CD4-positive, alpha-beta T cell treated with Interleukin-4 for 1 hour (primary cell): ENCODE measurements at places on chromosomes 5 and 9.

DNA sequence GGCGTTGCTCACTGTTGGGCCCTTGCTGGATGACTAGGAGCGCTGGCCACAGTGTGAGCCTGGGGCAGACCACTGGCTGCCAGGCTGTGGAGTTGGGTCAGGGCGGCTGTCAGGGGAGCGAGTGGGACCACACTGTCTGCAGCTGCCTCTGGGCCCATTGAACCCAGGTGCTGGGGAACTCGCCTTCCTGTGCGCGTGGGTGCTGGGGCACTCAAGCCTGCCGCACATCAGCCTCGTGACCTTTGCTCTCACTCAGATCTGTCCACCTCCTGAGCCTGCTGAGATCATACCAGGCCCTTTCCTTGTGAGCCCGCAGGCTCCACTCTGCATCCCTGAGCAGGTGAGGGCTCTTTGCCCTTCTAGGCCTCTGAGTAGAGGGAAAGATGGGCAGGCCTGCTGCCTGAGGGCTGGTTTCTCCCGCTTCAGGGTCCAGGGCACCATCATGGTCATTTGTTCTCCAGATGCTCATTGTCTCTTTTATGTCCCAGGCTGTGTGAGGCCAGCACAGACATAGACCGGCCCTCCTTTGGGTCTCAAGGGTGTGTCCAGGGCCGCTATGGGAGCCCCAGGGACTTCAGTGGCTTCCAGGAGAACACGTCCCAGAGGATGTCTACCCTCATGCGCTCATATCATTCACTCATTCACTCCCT, 26.5 kb downstream of the WNK2 start:
- no peak for DNase-seq

- DNase-seq: peak; percentile 25
These were observed 69.3 kb downstream of the MLLT3 start for GRCh38 chr9:20552874-20553557.

GRCh38 chr9:91725651-91726050, 224.4 kb downstream of the ROR2 start:
- no peak for DNase-seq

GRCh38 chr9:121819428-121820231, 168.2 kb downstream of the DAB2IP start:
- DNase-seq: no peak

DNA sequence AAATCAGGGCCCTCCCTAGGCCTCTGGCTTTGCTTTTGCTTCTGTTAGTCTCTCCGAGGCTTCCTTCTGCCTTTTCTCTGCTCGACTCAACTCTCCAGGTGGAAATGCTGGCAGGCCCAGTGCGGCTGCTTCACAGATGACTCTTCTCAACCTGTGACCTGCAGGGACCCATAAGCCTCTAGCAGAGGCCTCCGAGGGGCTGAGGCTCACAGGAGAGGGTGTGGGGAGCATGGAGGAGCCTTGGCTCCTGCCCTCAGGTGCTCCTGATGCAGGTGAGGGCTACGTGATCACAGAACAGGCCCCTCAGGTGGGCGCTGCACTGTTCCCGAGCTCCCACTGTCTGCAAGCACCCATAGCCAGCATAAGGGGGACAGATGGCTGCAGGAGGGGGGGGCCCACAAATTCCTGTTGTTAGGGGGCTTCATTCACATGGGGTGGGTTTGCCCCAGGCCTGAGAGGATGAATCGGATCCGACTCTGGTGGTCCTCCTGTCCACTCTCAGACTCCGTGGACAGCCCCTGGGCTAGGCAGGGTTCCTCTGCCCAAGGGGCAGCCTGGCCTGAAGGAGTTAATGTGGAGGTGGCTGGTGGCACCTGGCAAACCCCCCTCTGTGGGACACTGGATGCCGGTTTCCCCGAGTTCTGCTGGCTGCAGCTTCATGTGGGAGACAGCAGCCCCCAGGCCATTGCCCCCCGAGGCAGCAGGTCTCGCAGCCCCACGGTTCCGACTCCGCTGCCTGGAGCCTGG, 10.9 kb upstream of the FCN2 start:
- no peak for DNase-seq

DNA sequence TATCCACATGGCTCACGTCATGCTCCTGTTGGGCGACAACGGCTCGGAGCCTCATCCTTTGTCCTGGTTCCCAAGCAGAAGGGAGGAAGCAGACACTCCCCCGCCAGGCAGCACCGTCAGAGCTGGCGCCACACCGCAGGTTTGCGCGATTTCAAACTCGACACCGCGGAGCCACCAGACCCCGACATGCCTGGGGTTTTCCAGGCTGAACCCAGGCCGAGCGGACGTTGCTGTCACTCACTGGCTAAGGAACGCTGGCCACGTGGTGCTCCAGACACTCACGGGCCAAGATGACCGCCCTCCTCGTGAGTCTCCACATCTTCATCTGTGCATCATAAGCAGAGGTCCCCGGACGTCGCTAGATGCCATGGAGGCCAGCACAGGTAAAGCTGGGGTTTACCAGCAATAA, 9.0 kb downstream of the TERT start:
- no peak for DNase-seq

GRCh38 chr5:131381777-131382176, 117.9 kb downstream of the CDC42SE2 start:
- peak; percentile 56 for DNase-seq

DNA sequence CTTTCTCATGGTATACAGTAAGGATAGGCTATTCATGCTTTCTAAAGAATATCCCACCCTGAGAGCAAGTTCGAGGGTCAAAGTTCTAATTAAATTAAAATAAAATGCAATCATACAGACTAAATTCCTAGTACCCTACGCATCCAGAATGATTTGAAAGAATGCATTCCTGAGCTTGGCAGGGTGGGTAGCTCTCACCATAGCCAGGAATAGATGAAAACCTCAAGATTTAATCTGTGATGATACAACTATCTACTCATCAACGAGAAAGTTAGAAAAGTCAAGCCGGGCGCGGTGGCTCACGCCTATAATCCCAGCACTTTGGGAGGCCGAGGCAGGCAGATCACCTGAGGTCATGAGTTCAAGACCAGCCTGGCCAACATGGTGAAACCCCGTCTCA, 32.3 kb downstream of the SERINC5 start:
- DNase-seq: no peak

GRCh38 chr9:124698265-124698664, 72.8 kb downstream of the NR6A1 start:
- no peak for DNase-seq

DNA sequence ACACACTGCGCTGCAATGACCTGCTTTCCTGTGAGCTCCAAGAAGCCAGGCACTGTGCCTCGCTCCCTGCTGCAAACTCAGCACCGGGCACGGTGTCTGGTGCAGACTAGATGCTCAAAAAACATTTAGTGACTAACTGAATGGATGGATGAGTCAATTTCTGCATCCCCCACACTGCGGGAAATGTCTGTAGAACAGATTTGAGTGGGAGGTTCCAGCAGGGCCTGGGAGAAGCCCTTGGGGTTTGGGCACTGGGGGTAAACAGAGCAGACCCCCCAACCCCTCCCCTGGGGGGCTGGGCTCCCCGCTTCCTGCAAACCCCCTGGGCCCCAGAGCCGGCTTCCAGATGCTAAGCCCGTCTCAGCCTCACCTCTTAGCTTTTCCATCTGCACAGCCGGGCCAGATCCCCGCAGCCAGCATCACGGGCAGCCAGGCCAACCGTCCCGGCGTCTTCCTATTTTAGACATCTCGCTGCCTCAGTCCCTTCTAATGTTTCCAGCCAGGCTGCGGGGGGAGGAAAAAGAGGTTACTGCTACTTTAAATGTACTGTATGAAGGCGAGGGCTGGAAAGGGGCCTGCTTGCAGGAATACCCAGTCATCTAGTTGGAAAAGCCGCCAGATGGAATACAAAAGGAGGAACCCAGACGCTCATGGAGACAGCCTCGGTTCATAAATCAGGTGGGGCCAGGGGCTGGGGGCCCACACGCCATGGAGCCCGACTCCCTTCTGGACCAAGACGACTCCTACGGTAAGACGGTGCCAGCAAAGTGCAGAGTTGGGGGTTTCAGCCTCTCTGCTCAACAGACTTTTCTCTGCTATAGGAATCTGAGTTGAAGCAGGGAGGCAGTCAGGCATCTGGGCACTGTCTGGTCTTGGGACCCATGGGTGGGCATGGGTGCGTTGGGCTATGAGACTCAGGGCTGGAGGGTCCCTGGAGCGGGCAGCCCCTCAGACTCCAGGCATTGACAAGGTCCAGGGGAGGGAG, 67.1 kb upstream of the GGTA1 start:
- no peak for DNase-seq

GRCh38 chr9:127426756-127427155, 2.6 kb downstream of the ZNF79 start:
- peak; percentile 17 for DNase-seq

- DNase-seq: no peak
These were observed 146.4 kb downstream of the ENTREP1 start for GRCh38 chr9:69471433-69471832.

DNA sequence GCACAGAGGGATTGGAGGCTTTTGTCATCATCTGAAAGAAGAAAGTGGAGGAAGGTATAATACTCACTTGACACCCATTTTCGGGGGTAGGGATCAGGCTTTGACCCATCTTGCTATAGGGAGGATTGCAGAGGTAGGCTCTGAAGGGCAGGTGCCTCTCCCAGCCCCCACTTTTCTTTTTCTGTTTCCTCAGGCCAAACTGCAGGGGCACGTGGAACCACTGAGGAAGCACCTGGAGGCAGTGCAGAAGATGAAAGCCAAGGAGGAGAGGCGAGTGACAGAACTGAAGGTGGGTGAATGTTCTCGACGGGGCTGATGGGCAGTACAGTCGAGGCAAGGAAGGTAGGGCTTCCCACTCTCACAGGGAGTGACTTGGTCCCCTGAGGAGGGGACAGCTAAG, 7.5 kb downstream of the TRIM41 start:
- no peak for DNase-seq

- DNase-seq: no peak
These were observed 23.6 kb downstream of the CNOT8 start for GRCh38 chr5:154881986-154882385.

GRCh38 chr5:161847941-161848391, at the start of gene GABRA1:
Gene GABRA1 (plus strand): TSS chr5:161848120. CDS start chr5:161850811, 2,691 bp downstream.
- no peak for DNase-seq

DNA sequence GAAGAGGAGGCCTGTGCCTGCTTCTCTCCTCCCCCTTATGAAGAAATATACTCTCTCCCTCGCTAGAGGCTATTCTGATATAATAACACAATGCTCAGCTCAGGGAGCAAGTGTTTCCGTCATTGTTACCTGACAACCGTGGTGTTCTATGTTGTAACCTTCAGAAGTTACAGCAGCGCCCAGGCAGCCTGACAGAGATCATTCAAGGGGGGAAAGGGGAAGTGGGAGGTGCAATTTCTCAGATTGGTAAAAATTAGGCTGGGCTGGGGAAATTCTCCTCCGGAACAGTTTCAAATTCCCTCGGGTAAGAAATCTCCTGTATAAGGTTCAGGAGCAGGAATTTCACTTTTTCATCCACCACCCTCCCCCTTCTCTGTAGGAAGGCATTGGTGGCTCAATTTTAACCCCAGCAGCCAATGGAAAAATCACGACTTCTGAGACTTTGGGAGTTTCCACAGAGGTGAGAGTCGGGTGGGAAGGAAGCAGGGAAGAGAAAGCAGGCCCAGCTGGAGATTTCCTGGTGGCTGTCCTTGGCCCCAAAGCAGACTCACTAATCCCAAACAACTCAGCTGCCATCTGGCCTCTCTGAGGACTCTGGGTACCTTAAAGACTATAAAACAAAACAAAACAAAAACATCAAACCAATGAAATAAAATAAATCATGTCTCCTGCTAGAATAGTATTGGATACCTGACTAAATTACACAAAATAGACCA, 1.3 kb downstream of the TMEM174 start:
- no peak for DNase-seq
